Activated T-helper 1 cell treated with anti-CD3 and anti-CD28 coated beads, Interleukin-2, amount 50 U/mL, for 16 hours (primary cell): ENCODE measurements at places on chromosomes 7 and 10.

- DNase-seq = no peak
These were observed 80.2 kb downstream of the ADCY1 start for GRCh38 chr7:45654341-45654740.

GRCh38 chr10:7492660-7493046 is 81.8 kb upstream of the SFMBT2 start:
- no peak for DNase-seq

GRCh38 chr7:50530766-50531165 is 34.4 kb downstream of the DDC start:
- DNase-seq = no peak

DNA sequence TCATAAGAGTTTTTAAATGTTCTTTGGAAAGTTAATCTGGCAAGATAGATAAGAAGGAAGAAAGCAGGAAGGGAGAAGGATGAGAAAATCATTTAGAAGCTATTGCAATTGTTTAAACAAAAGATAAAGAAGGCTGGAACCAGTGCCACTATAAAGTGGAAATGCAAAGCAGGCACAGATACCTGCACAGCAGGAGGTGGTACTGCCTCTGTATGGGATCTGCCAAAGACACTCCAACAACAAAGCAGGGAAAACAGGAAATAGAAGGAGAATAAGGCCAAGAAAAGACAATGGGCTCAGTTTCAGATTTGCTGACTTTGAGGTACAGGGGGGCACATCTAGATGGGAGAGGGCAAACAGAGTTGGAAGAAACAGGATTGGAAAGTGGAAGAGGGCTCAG is 138.6 kb downstream of the PPP1R17 start:
- DNase-seq = no peak

DNA sequence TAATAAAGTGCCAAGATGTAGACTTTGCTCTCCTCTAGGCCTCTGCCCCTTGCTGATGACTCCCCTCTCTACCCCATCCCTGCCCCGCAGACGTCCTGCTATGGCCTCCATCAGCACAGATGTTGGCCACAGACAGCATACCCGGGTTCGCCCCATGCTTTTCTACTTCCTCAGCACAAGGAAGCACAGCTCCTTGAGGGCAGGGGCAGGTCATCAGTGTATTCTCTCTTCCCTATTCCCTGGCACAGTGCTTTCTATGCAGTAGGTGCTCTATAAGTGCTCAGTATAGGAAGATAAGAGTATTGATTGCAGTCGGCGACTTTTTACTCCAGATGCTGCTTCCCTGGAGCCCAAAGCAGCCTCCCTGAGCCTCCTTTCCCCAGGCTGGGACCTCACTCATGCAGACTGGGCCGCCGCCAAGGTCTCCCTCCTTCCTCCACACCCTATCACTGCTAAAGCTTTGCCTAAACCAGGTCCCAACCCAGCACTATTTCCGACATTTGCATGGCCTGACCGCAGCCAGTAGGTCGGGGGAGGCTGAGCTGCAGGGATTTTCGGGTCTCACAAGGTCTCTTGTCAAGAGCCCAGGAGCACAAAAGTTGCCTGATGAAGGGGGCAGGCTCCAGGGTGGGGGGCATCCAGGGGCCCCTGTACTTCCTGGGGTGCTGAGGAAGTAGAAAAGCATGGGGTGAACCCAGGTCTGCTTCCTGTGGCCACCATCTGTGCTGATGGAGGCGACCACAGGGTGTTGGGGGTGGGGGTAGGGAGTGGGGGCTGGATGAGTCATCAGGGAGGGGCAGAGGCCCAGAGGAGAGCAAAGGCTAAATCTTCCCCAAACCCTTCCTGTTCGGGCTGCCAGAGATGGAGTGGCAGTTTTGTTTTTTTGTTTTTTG is 8.0 kb downstream of the CALHM3 start:
- DNase-seq = peak; percentile 66

DNA sequence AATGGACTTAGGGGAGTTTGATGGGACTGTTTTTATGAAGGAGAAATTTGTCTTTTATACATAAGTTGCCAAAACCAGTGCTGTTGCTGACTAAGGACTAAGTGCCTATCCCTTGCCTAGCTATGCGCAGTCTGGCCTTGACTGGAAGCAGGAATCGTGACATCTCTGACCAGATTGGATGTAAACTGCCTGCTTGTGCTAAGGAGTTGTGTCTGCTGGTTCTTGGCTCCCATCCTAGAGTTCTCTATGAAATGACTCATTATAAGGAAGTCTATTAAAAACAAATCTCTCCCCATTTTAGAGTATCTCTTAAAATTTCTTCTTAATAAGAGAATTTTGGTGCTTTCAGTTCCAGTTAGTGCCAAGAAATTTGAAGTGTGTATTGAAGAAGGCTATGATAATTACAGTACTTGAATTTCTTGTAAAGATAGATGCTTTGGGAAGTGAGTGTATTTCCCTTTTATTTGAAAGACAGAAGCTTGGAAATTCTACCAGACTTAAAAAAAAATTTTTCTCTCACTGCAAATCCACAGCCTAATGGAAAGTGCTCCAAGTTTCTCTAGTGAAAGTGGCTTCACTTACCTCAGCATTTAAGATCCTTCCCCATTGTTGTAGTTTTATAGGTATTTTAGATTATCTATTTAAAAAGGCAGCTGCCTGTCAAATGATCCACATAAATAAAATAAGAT is 77.6 kb downstream of the BICC1 start:
- DNase-seq = no peak

DNA sequence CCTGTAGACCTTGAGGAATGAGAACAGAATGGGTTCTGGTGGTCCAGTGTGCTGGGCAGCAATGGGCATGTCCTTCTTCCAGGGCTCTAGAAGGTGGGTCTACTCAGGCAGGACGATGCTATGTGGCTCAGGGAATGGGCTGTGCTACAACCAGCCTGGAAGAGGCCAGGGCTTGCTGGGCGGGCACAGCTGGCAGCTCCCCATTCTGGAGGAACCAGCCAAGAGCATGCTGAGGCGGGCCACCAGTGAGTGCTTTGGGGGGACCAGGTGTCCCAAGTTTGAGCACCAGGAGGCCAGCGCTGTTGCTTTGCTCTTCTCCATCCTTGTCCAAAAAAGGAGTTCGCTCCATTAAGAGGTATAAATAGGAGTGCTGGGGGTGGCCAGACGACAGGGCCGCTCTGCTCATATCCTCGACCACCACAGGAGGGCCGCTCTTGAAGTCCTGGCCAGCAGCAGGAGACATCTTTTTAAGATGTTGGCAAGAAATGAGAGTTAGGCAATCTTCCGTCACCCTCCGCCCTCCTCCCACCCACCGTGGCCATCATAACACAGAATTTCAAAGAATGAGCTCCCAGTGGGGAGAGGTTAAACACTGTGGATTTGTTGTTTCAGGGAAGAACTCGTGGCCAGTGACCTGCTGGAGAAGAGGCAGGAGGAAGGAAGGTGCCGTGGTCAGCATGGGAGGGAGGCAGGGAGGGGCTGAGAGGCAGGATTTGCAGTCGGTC is 141.3 kb downstream of the GRK5 start:
- DNase-seq = no peak

- no peak for DNase-seq
These were observed 192.1 kb upstream of the MGMT start for GRCh38 chr10:129274748-129275474.

DNA sequence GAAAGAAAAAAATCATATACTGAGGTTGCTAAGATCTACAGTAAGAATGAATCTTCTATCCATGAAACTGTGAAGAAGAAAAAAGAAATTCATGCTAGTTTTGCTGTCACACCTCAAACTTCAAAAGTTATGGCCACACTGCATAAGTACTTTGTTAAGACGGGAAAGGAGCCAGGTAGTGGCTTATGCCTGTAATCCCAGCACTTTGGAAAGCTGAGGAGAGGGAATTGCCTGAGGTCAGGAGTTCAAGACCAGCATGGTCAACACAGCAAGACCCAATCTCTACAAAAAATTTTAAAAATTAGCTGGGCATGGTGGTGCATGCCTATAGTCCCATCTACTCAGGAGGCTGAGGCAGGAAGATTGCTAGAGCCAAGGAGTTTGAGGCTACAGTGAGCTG is 22.1 kb downstream of the CCDC186 start:
- DNase-seq = no peak

DNA sequence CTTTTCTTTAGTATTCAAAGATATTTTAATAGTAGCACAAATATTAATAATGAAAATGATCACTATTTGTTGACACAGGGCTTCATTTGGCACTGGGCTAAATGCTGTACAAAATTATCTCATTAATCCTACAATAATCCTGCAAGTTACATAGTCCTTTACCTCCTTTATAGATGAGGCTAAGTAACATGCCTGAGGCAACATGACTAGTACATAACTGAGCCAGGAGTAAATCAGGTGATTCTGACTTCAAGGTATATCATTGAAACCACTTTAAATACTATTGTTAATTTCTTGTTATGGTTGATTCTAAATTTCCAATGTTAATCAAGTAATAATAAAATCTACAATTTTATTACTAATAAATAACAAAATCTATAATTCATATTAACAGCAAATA is 39.8 kb downstream of the SEM1 start:
- no peak for DNase-seq

- DNase-seq = no peak
These were observed 141.1 kb upstream of the AGR3 start for GRCh38 chr7:17022920-17023319.

DNA sequence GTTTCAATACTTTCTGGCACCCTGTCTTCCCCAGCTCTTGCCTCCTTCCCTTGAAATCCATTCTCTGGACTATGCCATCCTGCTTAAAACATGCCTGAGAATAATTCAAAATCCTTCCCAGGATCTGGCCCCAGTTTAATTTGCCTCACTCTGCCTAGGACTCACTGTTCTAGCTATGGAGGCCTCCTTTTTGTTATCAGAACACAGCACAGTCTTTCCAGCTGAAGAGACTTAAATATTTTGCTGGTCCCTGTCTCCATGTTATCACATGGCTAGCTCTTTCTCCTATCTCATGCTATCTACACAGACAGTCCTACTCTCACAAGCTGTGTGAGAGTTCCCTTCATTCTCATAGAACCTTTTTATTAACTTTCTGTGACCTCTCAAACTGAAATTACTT is 194.8 kb downstream of the RNLS start:
- no peak for DNase-seq

GRCh38 chr7:105173586-105173985 is 159.6 kb downstream of the KMT2E start:
- DNase-seq = no peak

GRCh38 chr10:113454341-113455061 is 98.4 kb upstream of the HABP2 start:
- DNase-seq = no peak

GRCh38 chr7:116148626-116149025 is 61.7 kb upstream of the TES start:
- DNase-seq = no peak

GRCh38 chr7:71442492-71443190 is 310.7 kb downstream of the GALNT17 start:
- no peak for DNase-seq

- no peak for DNase-seq
These were observed 424.6 kb upstream of the SORCS1 start for GRCh38 chr10:107589081-107589480.

DNA sequence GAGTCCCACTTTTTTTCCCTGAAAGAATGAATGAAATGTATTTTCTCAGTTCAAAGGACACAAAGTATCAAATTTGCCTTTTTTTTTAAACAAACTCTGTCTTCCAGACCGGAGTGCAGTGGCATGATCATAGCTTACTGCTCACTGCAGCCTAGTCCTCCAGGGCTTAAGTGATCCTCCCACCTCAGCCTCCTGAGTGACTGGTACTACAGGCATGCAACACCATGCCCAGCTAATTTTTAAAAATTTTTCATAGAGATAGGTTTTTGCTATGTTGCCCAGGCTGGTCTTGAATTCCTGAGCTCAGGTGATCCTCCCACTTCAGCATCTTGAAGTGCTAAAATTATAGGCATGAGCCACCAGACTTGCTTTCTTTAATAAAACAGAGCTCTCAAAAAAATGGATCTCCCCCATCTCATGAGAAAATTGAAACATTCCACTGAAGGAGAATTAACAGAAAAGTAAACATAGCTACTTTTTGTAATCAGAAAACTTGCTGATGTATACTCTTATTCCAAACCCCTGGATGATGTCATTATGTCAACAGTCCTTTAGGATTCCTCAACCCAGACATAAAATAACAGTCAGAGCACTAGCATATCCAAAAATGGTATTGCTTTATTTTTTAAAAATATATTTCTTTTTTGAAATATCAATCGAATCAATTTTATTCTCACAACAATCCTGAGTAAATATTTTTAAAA is 12.3 kb upstream of the TRDMT1 start:
- no peak for DNase-seq

GRCh38 chr10:3056280-3057037 is 10.9 kb upstream of the PFKP start:
- no peak for DNase-seq

GRCh38 chr10:16854623-16855022 is 37.4 kb upstream of the RSU1 start:
- DNase-seq = no peak

GRCh38 chr10:88923520-88923919 is 29.1 kb downstream of the ACTA2 start:
- no peak for DNase-seq

- no peak for DNase-seq
These were observed 238.7 kb upstream of the PRSS58 start for GRCh38 chr7:142496545-142496991.

- DNase-seq = no peak
These were observed 3.9 kb downstream of the HPS6 start for GRCh38 chr10:102069071-102069470.

- DNase-seq = no peak
These were observed 199.1 kb upstream of the LYZL2 start for GRCh38 chr10:30828680-30829079.

DNA sequence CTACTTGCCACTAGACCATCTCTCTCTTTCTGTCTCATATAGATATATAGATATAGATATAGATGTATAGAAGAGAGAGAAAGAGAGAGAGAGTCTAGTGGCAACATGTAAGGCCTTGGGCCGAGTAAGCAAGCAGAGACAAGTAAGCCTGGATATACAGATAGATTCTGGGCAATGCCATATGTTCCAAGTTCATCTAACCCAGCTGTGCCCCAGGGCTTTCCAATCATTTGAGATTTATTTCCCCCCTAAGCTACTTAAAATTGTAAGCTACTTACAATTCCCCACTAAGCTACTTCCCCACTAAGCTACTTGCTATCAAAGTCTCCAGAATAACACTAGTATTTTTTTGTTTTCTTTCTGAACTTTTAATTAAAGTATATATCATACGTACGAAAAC is 1094.1 kb downstream of the DNAJB9 start:
- DNase-seq = no peak

GRCh38 chr10:71835671-71836595 is 15.1 kb downstream of the PSAP start:
- DNase-seq = no peak

- no peak for DNase-seq
These were observed 50.1 kb downstream of the RBM20 start for GRCh38 chr10:110694263-110694662.

DNA sequence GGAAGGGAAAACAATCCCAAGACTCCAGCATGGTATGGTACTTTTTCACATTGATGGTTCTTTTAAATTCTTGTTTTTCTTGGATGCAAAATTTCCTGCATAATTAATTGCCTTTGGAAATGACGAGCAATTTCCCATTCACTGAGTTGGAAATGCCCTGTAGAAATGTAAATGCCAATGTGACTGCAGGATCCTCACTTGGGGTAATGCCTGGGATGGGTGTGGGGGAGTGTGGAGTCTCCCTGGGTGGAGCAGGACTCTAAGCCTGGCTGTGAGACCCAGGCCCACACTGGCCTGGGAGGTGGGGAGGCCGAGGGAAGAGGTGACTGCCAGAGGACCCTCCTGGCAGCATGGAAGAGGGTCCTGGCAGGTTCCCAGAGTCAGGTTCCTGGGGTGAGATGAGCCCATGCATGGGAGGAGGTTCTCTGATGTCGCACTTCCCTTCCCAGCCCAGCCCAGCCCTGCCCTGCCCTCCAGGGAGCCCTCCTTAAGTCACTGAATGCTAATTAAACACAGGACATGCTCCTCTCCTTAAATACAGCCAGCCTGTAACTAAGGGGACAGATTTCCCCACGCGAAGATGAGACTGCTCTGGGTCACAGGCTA is 157.9 kb downstream of the GFRA1 start:
- DNase-seq = no peak
